ENCODE measurements at places on chromosomes 6 and 20.

GRCh38 chr6:45196121-45196520 lies 132.0 kb upstream of the RUNX2 start:
- no peak for DNase-seq

DNA sequence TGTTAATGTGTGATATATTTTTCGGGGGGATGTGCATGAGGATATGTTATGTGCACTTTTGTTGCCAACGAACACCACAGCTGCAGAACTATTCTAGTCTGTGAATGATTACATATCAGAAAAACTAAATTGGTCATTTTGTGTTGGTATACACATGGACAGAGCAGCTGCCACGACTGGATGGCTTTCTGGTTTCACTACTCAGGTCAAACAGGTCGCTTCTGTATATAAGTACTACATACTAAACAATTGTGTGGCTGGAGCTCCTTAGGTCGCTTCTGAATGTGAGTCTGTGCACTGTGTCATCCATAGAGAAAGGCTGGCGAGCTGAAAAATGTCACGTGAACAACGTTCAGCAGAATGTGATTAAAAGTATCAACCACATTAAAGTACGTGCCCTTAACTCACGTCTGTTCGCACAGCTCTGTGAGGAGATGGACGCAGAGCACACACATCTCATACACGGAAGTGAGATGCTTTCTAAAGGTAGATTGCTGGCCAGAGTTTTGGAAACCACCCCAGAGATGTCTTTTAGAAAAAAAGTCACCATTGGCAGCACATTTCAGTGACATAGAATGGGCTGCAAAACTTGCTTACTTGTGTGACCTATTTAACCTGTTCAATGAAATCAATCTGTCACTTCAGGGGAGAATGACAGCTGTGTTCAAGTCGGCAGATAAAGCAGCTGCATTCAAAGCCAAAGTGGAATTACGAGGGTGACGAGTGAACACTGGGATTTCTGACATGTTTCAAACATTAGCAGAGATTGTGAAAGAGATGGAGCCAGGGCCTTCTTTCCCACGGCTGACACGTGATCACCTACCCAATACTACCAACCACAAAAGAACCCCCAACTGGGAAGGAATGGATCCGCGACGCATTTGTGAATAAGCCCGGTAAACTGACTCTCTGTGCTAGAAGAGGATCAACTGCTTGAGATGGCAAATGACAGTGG lies 176.6 kb downstream of the PDE10A start:
- no peak for DNase-seq

DNA sequence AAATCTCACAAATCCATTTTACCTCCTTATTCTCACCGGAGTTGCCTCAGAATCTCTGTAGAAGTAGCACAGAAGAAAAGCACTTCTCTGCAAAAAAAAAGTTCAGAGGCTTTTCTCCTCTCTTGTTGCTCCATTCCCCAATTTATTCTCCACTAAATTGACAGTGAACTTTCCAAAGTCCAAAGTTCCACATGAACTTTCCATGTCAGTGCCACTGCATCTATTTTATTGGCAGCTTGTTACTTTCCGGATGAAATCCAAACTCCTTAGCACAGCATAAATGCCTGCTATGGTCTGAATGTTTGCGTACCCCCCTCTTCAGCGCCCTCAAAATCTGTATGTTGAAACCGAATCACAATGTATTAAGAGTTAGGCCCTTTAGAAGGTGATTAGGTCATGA lies 77.0 kb upstream of the MAP7 start:
- DNase-seq: no peak

DNA sequence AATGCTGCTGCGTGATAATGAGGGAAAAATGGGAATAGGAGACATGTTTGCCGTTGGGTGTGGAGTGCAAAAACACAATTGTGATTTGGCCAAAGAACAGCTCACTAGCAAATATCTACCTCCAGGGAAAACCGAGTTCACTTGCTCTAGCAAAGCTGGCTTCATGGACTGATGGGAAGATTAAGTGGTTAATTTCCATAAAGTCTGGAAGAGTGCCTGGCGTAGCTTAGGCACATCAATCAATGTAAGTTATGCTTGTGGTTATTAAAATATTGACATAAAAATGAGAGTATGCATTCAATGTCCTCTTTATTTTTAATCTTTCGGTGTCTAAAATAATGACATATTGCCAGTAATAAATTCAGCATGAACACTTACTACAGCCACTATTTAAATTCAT lies 267.5 kb downstream of the SMOC2 start:
- DNase-seq: no peak

DNA sequence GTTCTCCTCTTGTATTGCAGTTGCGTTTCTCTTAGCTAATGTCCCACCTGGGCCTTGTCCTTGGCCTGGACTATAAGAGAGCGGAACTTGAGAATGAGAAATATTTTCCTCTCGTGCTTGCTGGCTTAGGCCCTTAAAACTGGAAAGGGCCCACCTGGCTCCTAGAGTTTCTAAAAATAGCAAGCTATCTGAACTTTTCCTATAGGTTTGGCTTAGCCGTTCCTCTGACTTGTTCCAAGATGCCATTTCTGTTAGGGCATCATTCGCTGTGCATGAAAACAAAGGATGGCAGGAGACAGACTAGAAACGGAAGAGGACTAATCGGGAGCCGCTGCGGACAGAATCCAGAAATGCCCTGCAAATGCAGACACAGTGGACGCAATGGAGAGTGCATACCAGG lies 4.5 kb downstream of the RIPOR3 start:
- DNase-seq: no peak

DNA sequence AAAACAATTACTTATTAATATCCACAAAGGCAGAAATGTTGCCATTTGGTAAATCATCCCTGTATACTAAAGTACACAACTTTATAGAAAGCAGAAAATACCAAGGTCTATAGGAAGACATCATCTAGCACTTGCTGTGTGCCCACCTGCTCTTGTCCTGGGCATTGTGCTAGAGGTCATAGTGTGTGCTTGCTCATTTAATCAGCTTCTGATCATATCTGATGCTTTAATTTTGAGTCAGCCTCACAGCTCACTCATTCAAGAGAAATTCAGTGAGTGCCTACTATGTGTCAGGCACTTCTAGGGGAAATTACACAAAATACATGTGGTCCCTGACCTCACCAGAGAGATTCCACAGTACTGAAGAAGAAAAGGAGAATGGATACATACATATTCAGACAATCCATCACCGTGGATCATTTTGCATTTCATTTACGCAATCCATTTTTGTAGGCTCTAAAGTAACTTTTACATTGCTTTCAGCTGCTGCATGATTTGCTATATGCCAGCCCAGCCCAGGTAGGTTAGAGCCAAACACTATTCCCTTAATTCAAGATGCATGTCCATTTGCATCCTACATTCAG lies 167.9 kb upstream of the MCHR2 start:
- no peak for DNase-seq

GRCh38 chr20:25045343-25045712 lies 12.6 kb downstream of the ACSS1 start:
- no peak for DNase-seq

GRCh38 chr6:109420751-109421150 lies 19.7 kb downstream of the PPIL6 start:
- DNase-seq: no peak

DNA sequence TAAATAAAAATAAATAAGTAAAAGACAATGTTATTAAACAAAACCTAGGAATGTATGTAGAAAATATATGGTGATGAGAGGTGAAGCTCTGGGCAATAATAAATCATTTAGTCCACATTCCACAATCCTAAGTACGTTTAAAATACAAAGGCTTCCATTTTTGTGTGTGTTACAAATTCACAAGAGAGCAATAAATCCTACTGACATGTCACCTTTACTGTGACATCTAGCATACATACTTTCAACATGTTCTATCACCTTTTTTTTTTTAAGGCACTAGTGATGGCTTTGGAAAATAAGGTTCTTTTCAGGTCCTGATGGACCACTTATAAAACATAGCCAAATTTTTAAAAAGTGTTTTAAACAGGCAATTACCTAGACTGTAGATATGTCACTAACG lies 12.0 kb downstream of the REV3L start:
- DNase-seq: no peak

DNA sequence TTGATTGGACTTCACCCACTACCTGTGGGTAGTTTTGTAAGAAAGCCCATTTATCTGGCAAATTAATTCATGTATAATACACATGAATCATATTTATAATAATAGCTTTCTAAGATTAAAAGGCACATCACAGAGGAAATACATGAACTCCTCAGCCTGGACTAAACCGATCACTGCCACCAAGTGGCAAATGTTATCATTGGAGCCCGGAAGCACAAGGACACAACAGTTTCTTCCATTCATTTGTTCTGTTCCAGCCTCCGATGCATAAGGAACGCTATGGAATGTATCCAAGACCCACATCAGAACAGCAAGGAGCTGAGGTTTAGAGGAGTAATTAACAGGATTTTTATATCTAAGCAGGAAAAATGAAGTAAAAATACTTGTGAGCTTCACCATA lies 13.9 kb upstream of the IPCEF1 start:
- no peak for DNase-seq

- no peak for DNase-seq
These were observed 6.8 kb upstream of the IL17F start for GRCh38 chr6:52251113-52251512.

DNA sequence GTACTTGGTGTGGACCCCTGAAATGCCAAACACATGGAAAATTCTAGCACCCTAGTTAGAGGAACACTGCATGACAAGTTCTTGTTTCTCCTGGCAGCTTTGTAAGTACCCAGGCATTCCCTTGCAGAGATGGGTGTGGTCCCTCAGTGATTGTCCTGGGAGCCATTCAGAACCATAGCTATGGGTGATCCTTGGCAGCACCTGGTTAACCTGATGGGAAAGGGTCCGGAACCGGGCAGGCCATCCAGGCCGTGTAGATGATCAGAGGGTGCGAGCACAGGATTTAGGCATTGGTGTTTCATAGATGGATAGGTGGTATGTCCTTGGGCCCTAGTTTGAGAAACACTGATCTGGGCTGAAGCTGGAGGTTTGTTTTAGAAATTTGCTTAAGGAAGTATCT lies 95.8 kb downstream of the RPP40 start:
- no peak for DNase-seq

- DNase-seq: no peak
These were observed 36.2 kb upstream of the ZMYND8 start for GRCh38 chr20:47392721-47393073.

DNA sequence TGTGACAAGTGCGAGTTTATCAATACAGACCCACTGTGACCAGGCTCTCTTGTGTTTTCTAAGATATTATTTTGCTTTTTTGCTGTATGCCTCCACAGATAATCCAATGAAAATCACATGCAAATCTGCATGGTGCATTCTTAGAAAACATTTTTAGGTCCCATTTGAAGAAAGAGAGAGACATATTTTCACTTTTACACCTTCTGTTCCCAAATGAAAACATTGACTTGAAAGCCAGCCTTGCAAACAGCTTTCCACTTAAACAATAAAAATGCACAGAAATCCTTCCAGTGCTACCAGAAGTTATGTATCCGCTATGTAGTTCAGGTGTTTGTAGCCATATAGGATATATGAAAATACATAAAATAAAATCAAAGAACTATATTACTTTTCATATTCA lies 618.0 kb downstream of the CDH26 start:
- no peak for DNase-seq

GRCh38 chr6:168815229-168815628 lies 374.2 kb downstream of the SMOC2 start:
- DNase-seq: no peak

DNA sequence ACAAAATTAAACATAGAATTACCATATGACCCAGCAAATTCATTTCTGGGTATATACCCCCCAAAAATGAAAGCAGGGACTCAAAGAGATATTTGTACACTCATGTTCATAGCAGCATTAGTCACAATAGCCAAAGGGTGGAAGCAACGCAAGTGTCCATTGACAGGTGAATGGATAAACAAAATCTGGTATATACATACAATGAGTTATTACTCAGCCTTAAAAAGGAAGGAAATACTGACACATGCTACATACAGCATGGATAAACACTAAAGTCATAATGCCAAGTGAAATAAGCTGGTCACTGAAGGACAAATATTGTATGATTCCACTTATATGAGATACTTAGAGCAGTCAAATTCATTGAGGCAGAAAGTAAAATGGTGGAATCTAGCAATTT lies 5.3 kb upstream of the STX11 start:
- no peak for DNase-seq

DNA sequence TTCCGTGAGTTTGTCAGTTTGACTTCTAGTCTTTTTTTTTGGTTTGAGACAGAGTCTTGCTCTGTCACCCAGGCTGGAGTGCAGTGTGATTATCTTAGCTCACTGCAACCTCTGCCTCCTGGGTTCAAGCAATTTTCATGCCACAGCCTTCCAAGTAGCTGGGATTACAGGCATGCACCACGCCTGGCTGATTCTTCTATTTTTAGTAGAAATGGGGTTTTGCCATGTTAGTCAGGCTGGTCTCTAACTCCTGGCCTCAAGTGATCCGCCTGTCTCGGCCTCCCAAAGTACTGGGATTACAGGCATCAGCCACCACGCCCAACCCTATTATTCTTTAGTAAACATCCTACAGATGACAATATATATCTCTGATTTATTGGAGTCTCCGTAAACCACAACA lies 506.5 kb downstream of the PREX1 start:
- DNase-seq: no peak

DNA sequence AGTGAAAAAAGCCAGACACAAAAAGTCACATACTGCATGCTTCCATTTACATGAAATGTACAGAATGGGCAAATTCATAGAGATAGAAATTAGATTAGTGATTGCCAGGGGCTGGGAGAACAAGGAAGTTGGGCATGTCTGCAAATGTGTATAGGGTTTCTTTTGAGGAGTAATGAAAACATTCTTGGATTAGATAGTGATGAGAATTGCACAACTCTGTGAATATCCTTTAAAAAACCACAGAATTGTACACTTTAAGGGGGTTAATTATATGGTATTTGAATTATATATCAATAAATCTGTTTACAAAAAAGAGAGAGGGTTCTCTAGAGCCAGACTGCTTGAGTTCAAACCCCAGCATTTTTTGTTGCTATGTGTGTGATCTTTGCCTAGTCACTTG lies 188.1 kb downstream of the CDC5L start:
- no peak for DNase-seq

DNA sequence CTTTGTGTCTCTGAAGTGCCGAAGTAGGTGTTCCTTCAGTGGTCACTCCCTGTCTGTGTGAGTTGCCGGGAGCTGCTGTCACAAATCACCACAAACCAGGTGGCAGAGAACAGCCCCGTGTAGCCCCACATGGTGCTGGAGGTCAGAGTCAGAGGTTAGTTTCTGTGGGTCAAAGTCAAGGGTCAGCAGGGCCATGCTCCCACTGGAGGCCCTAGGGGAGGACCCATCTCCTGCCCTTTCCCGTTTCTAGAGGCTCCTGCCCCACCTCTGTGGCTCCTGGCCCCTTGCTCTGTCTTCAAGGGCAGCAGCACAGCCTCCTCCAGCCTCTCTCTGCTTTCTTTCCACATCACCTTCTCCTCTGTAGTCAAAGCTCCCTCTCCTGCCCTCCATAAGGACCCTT lies 264.3 kb downstream of the TAF4 start:
- no peak for DNase-seq

- DNase-seq: no peak
These were observed 54.4 kb downstream of the HMGN3 start for GRCh38 chr6:79180052-79180451.

All from cerebellar nuclear complex (tissue), 1 donor.